A172 (cell line): ENCODE measurements at places on chromosomes 7 and 10.

DNA sequence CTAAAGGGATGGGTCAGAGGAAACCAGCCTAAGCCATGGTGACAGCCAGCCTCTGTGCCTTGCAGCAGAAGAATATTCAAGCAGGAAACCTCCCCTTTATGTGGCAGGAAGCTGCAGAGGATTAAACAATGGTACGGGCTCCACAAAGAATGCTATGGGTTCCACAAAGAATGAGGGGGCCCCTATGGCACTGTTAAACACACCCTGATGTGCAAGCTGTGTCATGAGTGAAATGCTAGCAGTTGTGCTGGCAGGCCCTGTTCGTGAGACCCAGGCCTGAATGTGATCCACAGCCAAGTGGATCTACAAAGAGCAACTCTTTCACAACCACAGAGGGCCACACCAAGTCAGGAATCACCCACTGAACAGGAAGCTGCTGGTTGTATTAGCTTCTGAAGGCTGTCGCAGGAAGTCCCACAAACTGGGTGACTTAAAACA, 68.9 kb downstream of the MYOF start:
- no peak for DNase-seq

GRCh38 chr10:72783410-72783833, 91.5 kb downstream of the MCU start:
- DNase-seq: no peak

DNA sequence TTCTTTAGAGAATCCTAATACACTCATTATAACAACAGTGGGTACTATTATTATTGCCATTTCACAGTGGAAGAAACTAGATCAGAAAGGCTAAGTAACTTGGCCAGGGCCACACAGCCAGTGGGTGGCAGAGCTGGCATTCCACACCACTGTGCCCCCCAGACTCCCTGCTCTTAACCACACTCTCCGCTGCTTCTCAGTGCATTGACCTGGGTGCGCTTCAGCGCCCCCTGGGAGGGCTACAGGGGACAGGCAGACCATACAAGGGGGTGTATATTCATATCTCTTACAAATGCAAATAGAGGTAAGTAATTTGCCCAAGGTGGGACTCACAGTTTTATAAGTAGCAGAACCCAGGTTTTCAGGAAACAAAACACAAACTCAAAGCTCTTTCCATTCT, 77.0 kb upstream of the NMT2 start:
- no peak for DNase-seq

- no peak for DNase-seq
These were observed 191.1 kb downstream of the DOCK4 start for GRCh38 chr7:112015146-112015545.

DNA sequence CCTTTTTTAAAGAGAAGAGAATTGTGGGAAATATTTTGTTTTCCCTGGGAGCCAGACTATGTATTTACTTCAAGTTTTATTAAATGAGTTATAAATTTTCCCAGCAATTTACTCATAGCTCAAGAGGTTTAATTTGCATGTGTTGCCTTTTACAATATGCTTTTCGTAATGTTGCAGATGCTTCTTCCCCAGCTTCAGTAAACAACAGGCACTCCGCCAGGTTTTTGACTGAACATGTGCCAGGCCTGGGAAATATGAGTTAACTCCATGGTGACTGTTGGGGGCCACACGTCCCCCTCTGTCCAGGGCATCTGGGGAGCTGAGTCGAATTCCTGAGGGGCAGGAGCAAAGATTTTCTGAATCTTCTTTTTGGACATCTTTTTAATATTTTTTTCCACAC, 545.7 kb downstream of the LRMDA start:
- no peak for DNase-seq

DNA sequence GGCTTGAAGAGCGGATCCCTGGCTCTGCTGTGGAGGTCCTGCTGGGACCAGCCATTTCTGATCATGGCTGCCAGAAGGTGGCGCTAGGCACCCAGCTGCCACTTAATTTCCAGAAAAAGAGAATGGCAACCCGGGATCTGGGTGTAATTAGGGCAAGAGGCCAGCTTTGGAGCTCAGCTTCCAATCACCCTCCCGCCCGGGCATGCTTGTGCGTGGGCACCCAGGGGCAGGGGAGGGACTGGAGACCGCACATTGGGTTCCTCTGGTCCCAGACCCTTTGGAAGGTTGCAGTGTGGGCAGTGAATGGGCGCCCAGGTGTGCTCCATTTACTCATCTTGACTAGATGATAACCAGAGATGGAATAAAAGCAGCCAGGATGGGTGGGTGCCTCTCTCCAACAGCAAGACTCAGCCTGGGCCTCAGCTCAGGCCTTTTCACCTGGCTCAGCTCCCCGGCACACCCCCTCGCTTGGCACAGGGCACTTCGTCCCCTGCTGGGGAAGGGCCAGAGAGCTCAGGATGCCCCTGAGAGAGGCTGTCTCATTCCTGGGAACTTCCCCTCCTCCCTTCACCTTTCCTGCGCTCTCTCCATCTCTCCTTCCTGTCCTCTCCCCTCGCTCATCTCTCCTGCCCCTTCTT, 14.7 kb downstream of the FAM241B start:
- peak; percentile 52 for DNase-seq

GRCh38 chr7:107090457-107090856, 46.0 kb downstream of the PRKAR2B start:
- DNase-seq: no peak

- DNase-seq: peak; percentile 92
These were observed 2.5 kb upstream of the MEST start for GRCh38 chr7:130489140-130489983.

GRCh38 chr10:91219371-91220193, 881 bp upstream of the PCGF5 start:
- no peak for DNase-seq

- no peak for DNase-seq
These were observed 120.4 kb downstream of the MARCHF5 start for GRCh38 chr10:92411406-92411805.

DNA sequence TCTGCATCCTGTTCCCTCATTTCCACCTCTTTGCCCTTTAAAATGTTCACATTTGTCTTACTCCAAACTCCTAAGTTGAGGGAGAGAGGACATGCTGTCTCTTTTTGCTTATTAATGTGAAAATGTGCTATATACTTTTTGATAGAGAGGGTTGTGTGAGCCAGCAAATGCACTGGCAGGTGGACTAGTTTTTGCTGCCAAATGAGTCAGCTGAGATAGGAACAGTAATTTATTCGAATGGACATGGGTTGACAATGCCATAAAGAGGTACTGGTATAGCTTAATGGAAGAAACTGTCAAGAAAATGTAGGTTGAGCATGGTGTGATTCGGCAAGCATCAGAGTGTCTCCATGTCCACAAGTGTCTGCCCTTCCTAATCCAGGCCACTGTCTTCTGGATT, 9.2 kb upstream of the TRUB1 start:
- peak; percentile 29 for DNase-seq

DNA sequence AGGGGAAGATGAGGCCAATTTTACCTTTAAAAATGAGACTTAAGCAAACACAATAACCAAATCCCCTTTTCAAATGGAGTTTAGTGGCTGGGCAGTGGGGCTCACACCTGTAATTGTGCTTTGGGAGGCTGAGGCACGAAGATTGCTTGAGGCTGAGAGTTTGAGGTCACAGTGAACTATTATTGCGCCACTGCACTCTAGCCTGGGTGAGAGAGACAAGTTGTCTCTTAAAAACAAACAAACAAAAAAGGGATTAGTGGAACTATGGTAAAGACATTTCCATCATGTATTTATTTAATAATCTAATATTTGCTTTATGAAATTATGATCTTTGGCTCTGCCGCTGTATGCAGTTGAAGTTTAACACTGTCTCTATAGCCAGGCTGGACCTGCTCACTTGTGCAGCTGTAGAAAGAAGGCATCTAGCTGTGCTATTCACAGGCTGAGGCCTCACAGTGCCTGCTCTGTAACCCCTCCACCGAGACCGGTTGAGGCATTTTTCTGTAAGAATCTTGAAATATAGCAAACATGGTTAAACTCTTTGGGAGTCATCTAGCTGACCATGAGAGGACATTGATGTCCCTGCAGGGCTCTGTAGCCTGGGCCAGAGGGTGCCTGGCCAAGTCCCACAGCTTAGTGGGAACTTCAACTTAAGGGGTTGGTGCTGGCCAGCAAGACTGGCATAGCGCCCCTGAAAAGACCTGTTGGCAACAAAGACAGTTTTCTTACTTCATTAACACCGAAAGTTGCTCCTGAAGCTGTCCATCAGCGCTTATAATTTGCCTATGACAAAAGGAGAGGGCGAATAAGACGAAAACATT, 131.8 kb downstream of the BMPER start:
- DNase-seq: no peak

- no peak for DNase-seq
These were observed 9.5 kb downstream of the CHST15 start for GRCh38 chr10:124083740-124084397.

DNA sequence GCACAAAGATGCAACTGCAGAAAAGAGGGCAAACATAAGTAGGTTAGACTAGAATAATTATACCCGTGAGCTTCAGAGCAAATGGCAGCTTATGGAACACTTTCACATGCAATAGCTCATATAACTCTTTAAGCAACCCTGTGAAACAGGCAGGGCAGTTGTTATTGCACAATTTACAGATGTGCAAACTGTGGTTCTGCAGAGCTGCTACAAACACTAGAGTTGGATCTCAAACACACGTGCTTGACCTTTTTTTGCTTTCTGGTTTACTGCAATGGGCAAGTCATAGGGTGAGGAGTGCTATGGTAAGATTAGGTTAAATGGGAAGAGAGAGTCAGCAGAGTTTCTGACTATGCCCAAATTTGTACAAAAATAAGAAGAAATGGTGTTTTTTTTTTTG, 610.8 kb downstream of the GATA3 start:
- no peak for DNase-seq

- peak; percentile 48 for DNase-seq
These were observed 63.0 kb downstream of the HDAC9 start for GRCh38 chr7:18558503-18558902.

DNA sequence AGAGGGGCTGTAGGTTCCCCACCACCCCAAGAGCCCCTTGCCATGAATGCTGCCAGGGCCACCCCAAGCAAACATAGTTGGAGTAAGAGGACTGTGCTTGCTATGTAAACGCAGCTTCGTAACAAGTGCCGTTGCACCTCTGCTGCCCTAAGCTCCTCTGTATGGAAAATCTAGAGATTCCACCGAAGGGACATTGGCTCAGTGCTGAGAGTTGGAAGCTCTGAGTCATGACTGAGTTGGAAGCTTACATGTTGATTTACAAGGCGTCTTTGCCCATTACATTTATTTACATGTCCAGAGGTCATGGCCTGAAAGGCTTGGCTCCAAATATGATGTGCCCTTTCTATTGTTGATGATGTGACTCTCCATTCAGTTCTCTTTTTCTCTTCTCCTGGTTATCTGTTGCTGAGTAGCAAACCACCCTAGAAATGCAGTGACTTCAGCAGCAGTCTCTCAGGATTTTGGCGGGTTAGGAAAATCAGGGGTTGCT, 233.1 kb upstream of the TCF7L2 start:
- peak; percentile 77 for DNase-seq

GRCh38 chr7:99733448-99733847, 1.5 kb downstream of the CYP3A7 start:
- DNase-seq: no peak

GRCh38 chr10:14664345-14664744, 110.4 kb downstream of the FAM107B start:
- no peak for DNase-seq

DNA sequence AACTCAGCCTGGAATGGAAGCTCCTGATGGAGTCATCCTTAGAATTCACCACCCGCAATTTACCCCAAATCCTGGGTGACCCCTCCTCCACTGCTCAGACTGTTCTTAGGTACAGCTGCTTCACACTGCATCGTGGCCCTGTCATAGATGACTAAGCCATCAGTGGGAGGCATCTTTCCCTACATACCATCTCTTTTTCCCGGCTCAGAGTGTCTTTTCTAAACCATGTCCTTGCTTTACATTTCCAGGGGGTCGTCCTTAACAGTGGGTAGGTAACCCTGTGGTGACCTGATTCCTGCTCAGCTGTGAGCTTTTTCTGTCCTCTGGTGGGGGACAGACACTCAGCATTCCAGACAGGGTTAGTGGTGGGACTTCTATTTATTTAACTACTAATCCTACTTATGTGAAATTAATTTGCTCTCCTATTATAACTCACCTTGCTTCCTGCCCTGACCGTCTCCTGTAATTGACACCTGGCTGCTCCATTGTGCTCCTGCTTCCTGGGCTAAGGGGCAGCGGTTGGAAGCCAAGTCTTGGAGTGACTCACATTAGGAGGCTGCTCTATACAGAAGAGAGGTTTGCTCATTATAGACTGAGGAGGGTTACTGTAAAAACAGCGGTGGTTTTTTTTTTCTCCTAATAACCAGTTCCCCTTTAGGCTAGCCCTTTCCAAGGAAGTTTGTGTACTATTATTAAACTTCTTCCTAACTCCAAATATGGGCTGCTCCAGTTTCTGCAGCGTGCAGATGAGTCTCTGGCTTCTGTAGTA, 40.6 kb downstream of the PYROXD2 start:
- peak; percentile 63 for DNase-seq

- DNase-seq: no peak
These were observed 147.0 kb upstream of the CELF2 start for GRCh38 chr10:10870523-10871241.

GRCh38 chr10:62462461-62462860, 88.3 kb downstream of the ZNF365 start:
- no peak for DNase-seq

GRCh38 chr10:101839416-101840063, 4.1 kb downstream of the KCNIP2 start:
- no peak for DNase-seq

DNA sequence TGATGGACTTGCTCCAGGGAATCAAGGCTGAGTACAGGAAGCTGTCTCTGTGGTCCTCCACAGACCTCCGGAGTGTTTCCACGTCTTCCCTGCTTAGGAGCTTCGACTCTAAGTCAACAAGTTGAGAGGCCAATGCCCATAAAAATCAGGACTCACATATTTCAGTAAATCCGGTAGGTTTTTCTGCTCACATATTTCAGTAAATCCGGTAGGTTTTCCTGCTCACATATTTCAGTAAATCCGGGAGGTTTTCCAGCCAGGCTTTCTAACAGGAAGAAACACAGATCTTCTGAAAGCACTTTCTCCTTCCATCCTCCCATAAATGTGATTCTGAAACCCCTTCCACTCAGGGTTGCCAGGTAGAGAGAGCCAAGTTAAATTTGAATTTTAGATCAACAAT, 340.1 kb upstream of the SHH start:
- DNase-seq: peak; percentile 4

DNA sequence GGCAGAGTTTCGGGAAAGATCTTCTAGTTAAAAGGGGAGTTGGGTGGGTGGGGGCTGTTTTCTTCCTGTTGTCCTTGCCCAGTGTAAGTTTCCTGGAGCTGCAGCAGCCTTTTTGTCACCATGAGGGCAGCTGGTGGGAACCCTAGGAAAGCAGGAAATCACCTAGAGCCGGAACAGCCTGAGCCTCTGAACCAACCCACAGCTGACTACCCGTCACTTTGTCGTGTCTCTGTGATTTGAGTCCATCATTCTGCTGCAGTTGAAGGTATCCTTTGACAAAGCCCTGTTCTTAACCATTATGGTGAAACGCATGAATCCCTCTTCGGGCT, 1.2 kb upstream of the C10orf143 start:
- no peak for DNase-seq

GRCh38 chr10:92327445-92328433, 36.8 kb downstream of the MARCHF5 start:
- no peak for DNase-seq

GRCh38 chr7:16084875-16085274, 336.5 kb downstream of the CRPPA start:
- DNase-seq: no peak
